ENCODE measurements at places on chromosomes 4 and X. TPM values are rescaled to one million over a fixed set of nuclear protein-coding genes. Genes with fewer than 3 reads are reported as not detected.
A peak's percentile ranks its signal among the peaks of the same experiment; 100 is the strongest.

DNA sequence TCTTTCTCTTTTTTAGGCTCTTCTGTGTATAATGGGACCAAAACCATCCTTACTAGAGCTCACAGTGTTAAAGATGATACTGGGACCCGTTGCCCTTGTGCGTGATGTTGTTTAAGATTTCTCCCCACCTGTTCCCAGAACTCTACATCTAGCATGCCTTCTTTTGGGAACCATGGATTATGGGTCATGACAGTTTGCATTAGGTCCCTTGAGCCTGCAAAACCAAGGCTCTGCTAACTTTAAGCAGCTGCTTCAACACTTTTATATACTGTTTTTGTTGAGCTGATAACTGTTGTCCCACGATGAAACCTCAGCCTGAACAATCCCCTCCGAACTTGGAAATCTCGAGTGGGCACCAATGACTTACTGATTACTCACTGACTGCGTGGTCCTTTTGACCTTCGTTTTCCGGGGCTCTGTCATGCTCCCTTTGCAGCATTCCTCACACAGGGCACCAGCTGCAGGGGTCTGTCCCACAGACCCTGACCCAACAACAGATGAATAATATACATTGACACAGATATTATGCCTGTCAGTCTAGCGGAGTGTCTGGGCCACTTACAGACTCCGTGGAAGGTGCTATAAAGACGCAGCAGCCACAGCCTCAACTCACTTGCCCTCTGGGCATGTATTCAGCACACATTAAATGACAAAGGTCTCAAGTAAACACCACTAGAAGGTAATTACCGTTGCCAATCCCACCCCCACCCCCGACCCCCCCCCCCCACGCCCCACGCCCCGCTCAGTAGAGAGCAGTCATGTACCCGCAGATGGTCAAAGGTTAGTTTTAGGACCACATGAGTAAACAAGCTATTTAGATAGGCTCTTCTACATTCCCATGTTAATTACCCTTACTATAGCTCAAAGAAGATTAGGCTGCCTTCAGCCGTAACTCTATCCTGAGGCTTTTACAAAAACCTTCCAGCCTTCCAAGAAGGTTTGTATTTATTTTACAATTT lies 162.0 kb upstream of the WDFY3 start:
- no peak for DNase-seq

DNA sequence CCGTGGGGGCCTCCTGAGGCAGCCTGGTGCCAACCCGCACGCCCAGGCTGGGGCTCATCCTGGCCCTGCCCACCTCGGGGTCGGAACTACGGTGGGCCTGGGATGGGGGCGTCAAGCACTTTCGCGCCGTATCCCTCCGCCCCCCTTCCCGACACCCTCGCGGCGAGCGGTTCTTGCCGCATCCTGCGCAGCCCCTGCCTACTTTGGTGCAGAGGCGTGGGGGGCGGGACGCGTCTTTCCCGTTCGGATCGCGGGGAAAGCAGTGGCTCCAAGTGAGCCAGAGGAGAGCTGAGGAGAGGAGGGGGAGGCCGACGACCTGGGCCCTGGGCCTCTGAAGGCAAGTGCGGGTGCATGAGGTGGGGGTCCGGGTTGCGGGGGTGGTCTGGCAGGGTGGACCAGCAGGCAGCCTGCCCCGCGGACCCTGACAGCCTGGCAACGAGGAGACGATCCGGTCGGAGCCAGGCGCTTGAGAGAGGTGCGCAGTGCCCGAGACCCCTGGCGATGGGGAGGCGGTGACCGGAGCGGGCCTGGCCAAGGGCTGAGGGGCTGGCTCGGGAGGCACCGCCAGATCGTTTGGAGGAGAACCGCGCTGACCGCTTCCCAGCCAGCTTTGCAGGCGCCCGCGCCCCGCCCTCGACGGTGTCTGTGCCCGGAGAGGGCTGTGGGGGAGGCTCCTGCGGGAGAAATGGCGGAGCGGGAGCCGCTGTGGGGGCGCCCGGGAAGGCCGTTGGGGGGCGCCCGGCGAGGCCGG lies at the start of gene GPRASP2:
Gene GPRASP2 (plus strand): TSS at position 233 of the 751 bp plus-strand sequence. CDS start 2,422 bp downstream, outside the sequence.
- peak; percentile 54 for DNase-seq

- DNase-seq, result no peak
Observed at GRCh38 chr4:183478123-183478522, 26.7 kb upstream of the ING2 start.

- peak; percentile 7 for DNase-seq
Observed at GRCh38 chr4:164012396-164013027, 518.0 kb downstream of the TMA16 start.

- DNase-seq, result no peak
Observed at GRCh38 chrX:50448565-50448964, 22.1 kb downstream of the DGKK start.

- DNase-seq, result no peak
Observed at GRCh38 chrX:39677978-39678791, 419.6 kb downstream of the BCOR start.

- DNase-seq, result peak; percentile 2
Observed at GRCh38 chrX:32530802-32531403, 680.4 kb downstream of the DMD start.

DNA sequence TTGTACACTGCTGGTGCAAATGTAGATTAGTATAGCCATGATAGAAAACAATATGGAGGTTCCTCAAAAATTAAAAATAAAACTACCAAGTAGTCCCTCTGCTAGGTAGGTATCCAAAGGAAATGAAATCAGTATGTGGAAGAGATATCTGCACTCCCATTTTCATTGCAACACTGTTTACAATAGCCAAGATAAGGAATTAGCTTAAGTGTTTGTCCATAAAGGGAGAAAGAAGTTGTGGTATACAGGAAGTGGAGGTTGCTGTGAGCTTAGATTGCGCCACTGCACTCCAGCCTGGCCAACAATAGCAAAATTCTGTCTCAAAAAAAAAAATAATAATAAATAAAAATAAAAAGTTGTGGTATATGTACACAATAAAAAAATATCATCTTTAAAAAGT lies 325.0 kb upstream of the EMCN start:
- no peak for DNase-seq

- no peak for DNase-seq
Observed at GRCh38 chr4:146098978-146099377, 76.5 kb upstream of the LSM6 start.

DNA sequence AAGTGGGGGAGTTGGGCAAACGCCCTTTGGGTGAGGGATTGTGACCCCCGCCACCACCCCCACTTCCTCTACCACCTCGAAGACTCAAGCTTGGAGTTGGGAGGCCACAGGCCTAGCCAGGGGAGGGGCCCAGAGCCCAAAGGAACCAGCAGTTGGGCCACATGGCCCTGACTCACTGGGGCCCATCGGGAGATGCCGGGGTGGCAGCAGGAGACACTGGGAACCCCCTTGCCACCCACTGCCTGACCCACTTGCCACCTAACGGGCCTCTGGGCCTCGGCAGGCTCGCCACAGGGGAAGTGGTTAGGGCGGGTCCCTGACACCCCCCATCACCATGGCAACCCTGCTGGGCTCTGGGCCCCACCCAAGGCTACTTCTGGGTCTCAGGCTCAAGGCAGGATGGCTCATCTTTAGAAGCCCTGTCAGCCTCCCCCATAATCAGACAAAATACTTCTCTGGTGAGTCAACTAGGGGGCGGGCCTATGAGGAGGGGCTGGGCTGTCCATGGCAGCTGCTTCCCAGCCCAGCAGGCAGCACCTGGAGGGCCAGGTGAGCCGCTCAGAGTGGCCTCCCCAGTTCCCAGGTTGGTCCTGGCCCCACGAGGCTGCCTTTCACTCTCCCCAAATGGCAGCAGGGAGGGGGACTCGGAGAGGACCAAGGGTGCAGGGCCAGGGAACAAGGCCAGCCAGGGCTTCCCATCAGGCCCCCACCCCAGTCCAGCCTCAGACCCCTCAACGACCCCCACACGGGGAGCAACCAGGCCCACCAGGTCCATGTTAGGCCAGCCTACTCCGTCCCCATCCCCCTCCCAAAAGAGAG lies 5.6 kb downstream of the FLNA start:
- DNase-seq, result peak; percentile 76

DNA sequence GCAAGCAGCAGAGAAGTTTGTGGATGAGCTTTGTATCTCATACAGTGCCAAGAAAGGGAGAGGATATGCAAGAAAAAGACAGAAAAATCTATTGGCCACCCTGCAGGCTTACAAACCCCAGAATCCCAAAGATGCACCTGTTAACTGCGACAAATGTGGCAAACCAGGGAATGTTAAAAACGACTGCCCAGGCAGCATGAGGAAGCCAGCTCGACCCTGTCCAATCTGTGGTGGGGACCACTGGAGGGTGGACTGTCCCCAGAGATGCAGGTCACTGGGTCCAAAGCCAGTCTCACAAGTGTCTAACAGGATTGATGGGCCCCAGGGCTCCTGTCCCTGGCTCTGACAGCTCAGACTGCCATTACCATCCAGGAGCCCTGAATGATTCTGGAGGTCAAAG lies 12.9 kb upstream of the COL25A1 start:
- DNase-seq, result no peak

The HS6ST2 gene
- total RNA-seq, result 0.38 TPM

The CDX4 gene
- total RNA-seq, result not detected

The FRMPD4 gene
- total RNA-seq, result not detected

The SLC2A9 gene
- 10.0 TPM for total RNA-seq

The GLRB gene
- total RNA-seq, result 0.88 TPM

The GPR50 gene
- total RNA-seq, result not detected
